ENCODE measurements at places on chromosomes 5 and 9.

- DNase-seq, result no peak
These were observed 30.3 kb downstream of the VCP start for GRCh38 chr9:35042081-35042604.

DNA sequence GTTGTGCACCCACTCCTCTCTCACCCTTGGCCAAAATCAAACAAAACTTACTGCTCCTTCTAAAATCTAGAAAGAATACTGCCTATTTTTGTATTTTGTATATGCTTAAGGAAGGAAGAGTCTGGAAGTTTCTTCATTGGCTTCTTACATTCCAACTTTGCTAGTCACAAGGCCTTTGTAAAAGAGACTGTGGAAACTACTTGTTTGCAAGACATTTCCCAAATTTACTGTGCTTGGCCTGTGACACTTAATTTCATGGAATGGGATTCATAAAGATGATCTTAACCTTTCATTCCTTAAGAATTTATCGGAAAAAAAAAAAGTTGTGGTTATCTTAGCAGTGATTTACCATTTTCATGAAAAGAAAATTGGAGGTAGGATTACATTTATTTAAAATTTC, 208.9 kb downstream of the VPS13A start:
- no peak for DNase-seq

DNA sequence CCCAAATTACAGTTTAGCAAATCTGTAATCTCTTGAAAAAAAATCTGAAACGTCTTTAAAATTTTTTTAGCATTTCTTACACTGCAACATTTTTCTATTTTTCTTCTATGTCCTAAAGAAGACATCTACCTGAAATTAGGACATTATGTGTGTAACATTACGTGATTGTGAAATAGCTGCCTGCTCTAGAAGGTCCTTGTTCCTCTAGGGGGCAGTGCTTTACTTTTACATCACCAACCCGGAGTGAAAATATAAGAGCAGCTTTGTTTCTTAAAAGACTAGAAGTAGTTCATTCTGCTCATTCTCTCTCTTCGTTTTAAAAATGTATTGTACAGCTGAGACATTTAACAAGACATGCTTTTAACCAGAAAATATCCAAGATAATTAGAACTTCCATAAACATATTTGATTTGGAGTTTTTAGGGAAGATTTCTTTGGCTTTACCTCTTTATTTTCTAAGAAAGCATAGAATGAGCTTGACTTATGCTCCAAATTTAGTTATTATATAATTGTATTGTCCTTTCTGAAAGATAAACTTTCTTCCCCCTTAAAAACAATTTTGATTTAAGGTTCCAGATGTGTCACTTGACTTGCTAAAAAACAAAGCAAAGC, 48.1 kb upstream of the RIOK2 start:
- DNase-seq, result no peak

- peak; percentile 61 for DNase-seq
These were observed 1.7 kb upstream of the NTMT1 start for GRCh38 chr9:129624168-129624759.

DNA sequence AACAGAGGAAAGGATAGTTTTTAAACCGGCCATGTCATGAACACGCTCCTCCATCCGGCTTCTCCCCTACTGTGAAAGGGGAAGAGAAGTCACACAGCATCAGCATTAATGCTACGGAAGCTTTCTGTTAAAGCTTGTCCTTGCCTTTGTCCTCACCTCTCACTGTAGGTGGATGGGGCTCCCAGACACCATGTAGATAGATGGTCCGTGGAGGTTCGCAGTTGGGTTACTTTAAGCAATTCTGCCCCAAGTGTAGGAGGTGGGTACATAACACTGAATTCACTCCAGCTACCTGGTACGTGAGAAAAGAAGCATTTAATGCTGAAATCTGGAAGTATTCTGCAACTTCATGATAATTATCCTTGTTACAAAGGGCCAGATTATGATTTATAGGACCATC, 165.8 kb downstream of the BAAT start:
- DNase-seq, result no peak

Measured in activated gamma-delta T cell treated with Interleukin-2 at 50 U/mL for 16 hours (primary cell).